Left renal cortex interstitium (tissue), 4 donors: ENCODE measurements at places on chromosomes 5 and 9. TPM values are rescaled to one million over a fixed set of nuclear protein-coding genes. Genes with fewer than 3 reads are reported as not detected.

- DNase-seq = no peak
Observed at GRCh38 chr5:126274076-126274762, 149.0 kb upstream of the GRAMD2B start.

DNA sequence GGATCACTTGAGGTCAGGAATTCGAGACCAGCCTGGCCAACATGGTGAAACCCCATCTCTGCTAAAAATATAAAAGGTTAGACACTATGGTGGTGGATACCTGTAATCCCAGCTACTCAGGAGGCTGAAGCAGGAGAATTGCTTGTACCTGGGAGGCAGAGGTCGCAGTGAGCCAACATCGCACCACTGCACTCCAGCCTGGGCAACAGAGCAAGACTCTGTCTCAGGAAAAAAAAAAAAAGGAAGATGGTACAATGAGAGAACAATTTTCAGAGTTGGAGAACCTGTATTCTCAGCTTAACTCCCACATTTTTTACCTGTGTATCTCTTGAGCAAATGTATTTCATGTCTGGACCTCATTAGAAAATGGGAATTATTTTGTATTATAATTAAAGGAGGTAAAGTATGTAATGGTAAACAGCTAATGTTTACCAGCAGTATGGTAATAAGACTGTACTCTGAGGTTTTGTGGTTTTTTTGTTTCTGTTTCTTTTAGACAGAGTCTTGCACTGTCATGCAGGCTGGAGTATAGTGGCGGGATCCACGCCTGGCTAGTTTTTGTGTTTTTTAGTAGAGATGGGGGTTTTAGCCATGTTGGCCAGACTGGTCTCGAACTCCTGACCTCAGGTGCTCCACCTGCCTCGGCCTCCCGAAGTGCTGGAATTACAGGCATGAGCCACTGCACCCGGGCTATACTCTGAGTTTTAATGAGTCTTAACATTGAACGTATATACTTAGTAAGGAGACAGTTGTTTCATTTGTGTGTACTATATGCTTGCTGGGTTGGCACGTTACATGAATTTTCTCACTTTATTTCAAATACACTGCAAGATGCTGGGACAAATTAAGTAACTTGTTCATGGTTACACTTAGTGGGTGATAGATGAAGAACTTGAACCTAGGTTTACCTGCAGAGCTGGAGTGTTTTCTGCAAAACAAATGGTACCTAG lies 16.2 kb downstream of the UHRF2 start:
- no peak for DNase-seq

DNA sequence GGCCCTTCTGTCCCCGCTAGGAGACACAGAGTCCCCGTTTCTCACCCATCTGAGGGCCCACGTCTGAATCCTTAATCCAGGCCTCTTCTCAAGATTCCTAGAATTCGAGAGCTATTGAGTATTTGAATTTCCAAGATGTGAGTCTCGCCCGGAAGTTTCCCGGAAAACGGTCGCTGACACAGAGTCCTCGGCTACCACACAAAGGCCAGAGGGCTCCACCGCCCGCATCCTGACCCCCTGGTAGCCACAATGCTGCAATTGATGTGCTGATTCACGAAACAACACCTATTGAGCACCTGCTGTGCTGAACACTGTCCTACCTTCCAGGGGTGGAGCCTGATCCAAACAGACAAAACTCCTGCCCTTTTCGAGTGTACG lies 670 bp upstream of the FBP1 start:
- DNase-seq = no peak

DNA sequence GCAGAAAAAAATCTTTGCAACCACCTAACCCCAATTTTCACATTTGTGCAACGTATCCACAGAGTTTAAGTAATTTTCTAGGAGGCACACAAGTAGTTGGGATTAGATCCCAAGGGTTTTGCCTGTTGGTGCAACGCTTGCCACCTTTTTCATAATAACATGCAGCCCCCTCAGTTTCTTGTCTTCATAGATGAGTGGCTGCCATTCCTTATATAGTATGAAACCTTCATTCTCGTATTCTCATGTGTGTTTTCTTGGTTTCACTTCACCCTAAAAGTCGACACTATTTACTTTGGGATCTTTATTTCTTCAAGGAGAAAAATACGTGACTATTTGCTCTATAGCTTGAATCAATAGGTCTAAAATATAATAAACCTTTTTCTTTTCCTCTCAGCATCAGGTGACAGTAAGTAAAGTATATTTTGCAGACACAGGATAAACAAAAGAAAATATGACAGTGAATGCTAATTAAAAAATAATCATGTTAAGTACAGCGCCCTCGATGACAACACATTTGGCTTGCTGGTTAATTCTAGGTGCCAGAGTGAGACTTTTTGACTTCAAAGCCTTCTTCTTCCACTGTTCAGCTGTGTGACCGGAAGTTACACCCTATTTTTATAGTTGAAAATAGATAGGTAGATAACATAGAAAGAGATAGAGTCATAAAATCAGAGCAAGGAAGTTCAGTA lies 342.8 kb upstream of the CCNG1 start:
- DNase-seq = no peak

DNA sequence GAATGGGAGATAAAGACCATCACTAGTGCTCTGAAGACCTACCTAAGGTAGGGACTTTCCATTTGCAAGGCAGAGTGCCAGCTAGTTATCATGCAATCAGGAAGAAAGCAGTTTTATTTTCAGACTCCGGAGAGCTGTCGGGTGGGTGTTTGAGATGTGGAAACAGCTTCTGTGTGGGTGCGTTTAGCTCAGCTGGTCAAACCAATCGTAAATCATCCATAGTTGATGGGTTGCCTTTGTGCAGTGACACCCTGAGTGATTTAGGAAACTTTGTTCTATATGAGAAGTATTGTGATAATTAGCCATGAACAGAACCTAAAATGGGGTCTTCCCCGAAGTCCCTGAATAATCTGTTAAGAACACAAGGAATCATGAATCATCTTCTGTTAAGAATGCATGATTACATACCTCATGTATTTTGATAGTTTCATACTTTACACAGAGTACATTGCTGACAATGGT lies 284.3 kb downstream of the ARHGAP26 start:
- DNase-seq = no peak

Gene NUP155
- polyA plus RNA-seq = 23.4 TPM

DNA sequence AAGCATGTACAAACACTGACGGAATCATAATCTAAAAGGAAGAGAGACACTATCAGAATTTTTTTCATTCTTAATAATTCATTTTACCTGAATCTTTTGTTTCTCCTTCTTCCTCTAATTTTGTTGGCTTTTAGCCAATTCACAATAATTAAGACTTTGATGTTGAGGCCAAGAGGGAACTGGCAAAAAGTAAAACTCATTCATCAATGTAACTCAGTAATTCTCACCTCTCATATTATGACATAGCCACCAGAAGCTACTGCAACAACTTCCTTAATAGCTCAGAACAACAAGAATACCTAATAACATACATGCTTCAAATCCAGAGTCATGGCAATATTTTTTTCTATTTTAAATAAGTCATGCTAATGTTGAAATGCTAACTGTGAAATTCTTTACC lies 64.5 kb downstream of the MCTP1 start:
- DNase-seq = no peak

Gene CSF2
- not detected for polyA plus RNA-seq

Gene PFN3
- 6.8 TPM for polyA plus RNA-seq

- DNase-seq = no peak
Observed at GRCh38 chr9:29150606-29151005, 1577.3 kb upstream of the C9orf72 start.

- DNase-seq = no peak
Observed at GRCh38 chr5:13865312-13865711, 79.2 kb downstream of the DNAH5 start.

Gene NUP188
- 58.3 TPM for polyA plus RNA-seq

Gene THBS4
- 13.9 TPM for polyA plus RNA-seq

DNA sequence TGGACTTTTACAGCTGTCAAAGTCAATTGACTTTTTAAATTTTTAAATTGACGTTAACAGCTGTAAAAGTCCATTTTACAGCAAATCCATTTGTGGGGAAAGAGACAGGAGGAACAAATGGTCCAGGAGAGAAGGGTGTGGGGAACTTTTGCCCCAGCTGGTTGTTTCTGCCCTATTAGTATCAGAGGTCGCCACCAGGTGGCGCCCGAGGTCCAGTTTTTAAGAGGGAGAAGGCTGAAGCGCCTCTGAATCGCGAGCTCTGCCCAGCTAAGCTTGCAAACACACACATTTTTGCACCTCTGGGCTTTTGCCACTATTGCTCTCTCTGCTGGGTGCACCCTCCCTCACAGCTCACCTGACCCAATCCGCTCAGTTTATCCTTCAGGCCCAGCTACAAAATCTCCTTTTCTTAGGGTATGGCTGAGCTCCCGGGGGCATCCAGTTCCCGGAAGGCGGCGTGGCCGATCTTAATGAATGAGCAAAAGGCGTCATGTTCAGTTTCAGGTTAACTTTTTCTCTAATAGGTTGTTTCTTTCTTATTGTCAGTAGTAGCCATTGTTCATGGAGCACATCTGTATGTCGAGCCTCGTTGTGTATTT lies 6.3 kb upstream of the TTLL11 start:
- DNase-seq = no peak

DNA sequence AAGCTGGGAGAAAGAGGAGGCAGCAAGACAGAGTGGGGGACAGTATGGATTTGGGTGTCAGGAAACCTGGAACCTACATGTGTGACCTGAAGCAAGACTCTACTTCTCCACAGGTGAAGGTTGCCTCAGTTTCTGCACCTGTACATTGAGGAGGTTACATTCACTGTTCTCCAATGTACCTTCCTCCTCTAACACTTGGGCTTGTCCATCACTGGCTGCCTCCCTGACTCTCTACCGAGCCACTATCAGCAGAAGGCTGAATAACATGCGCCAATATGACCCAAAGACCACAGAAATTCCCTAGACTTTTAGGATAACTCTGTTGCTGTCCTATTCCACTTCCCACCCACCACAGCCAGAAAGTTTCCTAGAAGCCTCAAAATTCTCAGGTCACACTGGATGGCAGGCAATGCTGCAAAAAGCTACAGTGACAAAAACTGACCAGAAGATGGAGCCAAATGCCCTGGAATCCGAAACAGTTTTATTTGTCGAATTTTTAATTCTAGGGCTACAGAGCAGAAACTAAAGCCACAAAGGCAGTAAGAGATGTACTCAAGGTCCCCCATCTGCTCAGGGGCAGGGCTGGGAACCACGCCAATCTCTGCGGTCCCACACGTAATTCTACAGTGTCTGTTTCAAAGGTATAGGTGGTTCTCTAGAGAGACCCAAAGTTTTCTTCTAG lies 64.4 kb downstream of the FAM114A2 start:
- no peak for DNase-seq

GRCh38 chr5:146647656-146648199 lies 131.7 kb upstream of the GPR151 start:
- DNase-seq = no peak

DNA sequence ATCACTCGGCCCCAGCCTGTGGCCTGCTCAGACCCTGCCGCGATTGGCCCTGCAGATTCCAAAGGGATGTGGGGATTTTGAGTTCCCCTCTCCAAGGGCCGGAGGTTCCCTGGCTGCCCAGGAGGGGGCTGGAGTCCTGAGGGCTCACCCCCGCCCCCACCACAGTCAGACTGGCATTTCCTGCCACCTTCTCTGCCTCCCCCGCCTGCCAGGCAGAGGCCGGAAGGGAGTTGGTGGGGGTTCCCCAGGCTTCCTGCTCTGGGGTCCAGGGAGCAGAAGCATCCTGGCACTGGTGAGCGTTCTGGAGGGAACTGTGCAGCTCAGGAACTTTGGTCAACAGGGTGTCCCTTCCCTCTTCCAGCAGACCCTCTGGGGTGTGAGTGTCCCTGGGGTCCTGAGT lies 70.6 kb downstream of the RXRA start:
- DNase-seq = no peak

DNA sequence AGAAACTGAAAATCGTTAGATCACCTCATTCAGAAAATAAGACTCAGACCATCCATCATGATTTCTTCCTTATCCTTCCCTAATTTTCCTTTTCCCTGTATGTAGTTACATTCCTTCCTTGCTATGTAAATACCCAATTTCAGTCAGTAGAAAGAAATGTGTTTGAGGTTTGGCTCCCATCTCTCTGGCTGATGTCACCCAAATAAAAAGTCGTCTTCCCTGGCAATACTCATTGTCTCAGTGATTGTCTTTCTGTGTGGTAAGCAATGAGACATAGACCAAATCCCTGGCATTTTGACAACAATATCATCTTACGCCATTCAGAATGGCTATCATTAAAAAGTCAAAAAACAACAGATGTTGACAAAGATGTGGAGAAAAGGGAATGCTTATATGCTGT lies 303.9 kb upstream of the EDIL3 start:
- DNase-seq = no peak

- DNase-seq = no peak
Observed at GRCh38 chr5:131228646-131229045, 35.2 kb upstream of the CDC42SE2 start.

DNA sequence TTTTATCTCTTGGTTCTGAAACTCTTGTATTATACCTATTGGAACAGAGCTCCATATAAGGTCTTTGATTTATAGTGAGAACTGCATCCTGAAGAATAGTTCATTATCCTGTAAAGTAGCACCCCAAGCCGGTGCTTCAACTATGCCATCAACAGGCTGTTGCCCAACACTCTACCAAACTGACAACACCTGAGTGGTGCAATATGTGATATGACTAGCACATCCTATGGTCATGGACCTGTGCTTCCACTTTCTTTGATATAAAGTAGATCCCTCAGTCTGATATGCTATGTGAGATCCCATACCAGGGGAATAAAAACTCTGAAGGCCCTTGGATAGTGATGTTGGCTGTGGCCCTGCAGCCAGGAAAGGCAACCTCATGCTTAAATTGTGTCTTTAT lies 15.8 kb downstream of the CSF2 start:
- no peak for DNase-seq

Gene PCDHB6
- 3.3 TPM for polyA plus RNA-seq

DNA sequence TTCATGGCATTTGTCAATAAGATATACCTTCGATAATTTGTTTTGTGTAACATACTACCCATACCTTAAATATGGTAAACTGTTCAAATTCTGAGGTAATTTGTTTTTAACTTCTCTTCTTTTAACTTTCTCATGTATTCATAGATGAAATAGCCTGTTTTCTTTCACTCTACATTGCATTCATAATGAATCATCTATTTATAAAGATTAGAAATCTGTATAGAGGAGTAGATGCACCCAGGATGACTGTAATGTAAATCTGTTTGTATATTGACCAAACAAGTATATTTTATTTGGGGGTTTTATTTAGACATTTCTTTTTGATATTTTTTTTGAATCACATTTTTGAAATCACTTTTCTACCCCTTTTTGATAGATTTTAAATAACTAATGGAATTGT lies 144.6 kb downstream of the CD180 start:
- DNase-seq = no peak

GRCh38 chr9:120579139-120580050 lies 572 bp downstream of the CDK5RAP2 start:
- no peak for DNase-seq

DNA sequence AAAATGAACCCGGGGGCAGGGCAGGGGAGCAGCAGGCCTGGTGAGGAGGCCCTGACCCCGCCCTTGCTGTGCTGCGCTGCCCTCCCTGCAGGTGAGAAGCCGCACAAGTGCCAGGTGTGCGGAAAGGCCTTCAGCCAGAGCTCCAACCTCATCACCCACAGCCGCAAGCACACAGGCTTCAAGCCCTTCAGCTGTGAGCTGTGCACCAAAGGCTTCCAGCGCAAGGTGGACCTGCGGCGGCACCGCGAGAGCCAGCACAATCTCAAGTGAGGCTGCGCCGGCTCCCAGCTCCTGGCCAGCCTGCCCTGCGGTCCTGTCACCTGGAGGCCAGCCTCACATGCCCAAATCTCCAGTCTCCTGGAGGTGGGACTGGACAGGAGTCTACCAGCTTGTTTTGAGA lies 12.3 kb downstream of the GFI1B start:
- DNase-seq = no peak

- DNase-seq = no peak
Observed at GRCh38 chr9:126692041-126692758, 78.5 kb downstream of the LMX1B start.

Gene NPDC1
- polyA plus RNA-seq = 46.8 TPM

Gene PHF2
- polyA plus RNA-seq = 45.3 TPM
